ENCODE measurements at places on chromosomes 13 and 19.
A peak's percentile ranks its signal among the peaks of the same experiment; 100 is the strongest.

DNA sequence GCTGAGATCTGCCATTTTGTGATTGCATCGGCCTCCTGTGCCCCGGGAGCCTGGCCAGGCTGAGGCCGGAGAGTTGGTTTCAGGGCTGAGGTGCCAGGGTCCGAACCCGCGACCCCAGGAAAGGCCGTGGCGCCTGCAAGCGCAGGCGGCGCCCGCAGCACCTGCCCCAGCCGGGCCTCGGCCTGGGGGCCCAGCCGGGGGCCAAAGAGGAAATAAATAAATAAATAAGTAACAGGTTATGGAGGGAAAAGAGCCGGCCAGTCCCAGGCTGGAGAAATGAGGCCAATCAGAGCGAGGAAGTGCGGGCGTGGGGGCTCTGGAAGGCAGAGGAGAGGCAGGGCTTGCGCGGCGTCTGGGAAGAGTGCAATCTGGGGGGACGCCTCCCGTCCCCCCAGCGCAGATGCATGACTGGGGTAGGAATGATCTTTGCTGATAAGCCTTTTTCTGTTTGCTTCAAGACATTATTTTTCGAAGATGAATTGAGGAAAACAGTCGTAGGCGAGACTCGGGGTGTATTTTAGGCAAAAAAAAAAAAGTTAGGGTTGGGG, 145.6 kb upstream of the ZNF536 start:
- DNase-seq: peak; percentile 10

- DNase-seq: no peak
Measured at GRCh38 chr13:24615911-24616472, 64.2 kb upstream of the ATP12A start.

GRCh38 chr13:88217372-88217771, 546.2 kb downstream of the SLITRK5 start:
- no peak for DNase-seq

DNA sequence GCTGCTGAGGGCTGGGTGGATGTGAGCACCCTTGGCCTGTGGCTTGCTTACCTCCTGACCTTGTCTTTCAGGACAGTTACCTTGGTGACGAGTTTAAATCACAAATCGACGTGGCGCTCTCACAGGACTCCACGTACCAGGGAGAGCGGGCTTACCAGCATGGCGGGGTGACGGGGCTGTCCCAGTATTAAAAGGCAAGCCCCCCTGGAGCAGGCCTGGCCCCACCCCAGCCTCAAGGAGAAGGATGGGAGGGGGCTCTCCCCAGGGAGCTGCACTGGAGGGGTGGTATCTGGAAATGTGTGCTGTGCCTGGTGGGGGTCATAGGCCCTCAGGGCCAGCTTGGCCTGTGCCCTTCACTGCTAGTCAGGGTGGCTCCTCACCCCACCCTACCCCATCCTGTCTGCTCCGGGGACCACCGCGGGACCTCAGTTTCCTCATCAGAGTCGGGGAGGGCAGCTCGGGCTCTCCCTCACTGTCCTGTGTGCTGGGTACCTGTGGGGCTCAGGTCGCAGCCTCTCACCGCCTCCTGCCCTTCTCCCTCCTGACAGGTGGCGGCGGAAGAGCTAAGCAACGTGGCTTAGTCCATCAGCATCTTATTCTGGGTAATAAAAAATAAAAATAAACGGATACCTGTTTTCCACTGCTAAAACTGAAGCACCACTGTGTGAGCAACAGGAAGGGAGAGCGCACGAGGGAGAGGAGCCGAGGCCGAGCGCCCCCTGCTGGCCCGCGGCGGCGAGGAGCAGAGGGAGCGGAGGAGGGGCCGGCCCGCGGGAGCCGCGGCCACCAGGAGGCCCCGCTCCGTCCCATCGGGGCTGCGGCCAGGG, 29.8 kb downstream of the CERS1 start:
- DNase-seq: peak; percentile 85

GRCh38 chr19:31121501-31121900, 227.7 kb downstream of the TSHZ3 start:
- no peak for DNase-seq

DNA sequence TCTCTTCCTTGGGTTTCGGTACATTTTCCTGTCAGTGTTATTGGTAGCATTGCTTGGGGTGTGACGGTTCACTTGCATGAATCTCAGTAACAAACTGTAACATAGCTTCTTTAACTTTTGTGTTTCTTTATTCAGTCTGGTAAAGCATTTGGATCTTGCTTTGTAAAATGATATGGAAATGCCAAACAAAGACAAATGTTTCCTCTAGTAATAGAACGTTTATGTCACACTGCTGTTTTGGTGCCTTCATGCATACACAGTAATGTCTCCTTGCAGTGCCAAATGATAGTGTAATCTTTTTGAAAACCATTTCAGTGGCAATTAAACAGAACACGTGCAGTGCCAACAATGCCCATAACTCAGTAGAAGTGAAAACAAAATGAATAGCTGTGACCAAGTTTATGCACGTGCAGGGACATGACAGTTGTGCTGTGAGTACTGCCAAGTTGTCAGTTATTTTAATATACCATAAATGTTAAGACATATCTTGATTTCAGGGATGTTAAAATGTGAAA, 110.8 kb downstream of the RXFP2 start:
- no peak for DNase-seq

DNA sequence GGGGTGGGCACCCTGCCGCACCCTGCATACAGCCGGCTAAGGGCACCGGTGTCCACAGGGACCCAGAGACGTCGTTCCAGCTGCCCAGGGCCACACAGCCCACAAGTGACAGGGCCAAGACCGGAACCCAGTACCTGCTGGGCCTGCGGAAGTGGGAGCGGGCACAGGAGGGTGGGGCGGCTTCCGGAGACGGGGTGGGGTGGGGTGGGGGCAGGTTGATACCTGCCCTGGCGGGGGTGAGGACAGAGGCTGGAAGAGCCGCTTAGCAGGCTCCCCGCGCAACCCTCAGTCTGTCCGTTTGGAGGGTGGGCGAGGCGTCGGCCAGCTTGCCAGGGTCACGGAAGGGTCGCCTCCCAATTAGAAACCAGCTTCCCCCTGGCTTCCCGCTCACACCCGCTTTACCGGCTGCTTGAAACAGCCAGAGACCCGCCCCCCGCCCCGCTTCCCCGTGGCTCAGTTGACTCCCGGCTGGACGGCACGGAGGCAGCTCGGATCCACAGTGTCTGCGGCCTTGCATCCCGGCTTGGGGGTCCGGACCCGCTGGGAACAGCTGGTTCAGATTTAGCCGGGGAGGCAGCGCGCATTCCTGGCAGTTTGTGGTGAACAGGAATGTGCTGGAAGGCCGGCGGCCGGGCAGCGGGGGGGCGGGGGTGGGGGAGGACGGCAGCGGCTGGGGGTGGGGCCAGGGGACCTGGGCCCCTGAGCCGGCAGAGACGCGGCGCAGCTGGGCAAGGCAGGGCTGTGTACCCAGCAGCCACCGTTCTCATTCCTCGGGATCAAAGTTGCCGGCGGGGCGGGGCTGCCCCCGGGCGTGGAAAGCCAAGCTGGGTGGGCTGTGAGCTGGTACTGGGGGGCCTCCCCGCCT, 1.9 kb downstream of the CNN2 start:
- DNase-seq: no peak

DNA sequence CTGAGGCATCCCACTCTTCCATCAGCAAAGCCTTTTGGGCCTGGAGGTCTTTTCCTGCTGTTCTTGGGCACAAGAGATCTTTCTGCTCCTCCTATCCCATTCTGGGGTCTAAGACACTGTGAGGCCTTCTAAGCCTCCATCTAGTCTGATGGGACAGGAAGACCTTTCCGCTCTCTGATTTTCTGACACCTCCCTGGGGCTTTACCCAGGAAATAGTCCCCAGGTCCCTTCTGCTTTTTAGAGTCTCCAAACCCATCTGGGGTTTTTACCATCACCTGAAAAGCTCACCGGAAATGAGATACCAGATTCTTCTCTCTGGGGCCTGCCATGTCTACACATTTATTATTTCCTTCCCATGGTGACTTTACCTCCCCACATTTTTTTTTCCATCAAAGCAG, 21.1 kb downstream of the CLEC17A start:
- no peak for DNase-seq

DNA sequence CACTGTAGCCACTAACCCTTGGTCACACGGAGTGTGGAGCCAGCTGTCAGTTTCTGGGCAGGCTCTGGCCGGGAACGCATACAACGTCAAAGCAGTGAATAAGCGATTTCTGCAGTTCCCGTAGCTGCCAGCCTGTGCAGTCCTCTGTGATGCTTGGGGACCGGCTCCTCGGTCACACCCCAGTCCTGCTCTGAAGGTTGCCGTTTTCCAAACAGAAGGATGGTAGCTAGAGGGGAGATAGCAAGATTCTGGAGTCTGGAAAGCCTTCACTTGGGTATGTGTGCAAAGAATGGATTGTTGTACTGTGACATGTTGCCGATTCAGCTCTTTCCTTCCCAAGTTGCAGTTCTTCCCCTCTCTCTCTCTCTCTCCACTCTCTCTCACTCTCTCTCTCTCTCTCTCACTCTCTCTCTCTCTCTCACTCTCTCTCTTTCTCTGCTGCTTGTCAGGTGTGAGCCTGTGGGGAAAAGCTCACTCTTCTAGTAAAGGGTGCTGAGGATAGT, 38.7 kb upstream of the C1QTNF9 start:
- peak; percentile 50 for DNase-seq

DNA sequence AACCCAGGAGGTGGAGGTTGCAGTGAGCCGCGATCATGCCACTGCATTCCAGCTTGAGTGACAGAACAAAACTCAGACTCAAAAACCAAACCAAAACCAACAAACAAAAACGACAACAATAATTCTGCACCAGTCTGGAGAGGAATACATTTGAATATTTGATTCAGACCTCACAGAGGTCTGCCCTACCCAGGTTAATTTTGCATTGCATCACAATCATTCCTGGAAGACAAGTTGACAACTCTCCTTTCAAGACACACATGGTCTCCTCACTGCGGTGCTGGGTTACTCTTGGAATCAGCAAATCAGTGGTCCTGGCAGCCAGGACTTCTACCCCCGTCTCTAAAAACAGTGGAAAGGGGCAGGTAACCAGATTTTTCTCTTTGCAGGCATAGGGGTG, 79.9 kb upstream of the TMTC4 start:
- no peak for DNase-seq

DNA sequence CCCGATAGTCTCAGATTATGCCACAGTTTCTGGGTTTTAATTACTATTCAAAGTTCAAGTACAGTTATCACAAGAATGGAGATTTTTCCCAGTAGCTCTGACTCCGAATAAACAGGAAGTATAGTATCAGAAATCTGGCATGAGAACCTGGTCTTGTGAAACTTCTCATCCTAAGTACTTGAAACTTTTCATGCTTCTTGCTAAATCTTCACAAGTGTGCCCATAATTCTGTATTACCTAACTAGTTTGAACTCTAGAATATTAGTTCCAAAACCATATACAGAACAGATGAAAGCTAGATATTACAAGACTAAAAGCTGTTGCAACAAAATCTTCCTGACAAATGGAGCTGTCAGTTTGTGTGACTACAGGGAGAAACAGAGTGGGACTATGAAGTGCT, 70.5 kb upstream of the CSNK1A1L start:
- DNase-seq: no peak

DNA sequence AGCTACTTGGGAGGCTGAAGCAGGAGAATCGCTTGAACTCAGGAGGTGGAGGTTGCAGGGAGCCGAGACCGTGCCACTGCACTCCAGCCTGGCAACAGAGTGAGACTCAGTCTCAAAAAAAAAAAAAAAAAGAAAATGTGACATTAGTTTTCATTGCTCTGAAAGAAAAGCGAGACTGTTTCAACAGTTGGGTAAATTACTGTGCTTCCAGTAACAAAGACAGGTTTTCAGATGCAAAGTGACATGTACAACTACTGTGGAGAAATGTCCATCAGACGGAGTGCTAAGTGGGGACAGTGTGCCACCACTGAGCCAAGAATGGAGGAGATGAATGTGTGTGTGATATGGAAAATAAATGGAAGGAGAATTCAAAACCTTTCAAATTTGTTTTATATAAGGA, 24.2 kb upstream of the SLC15A1 start:
- DNase-seq: no peak

GRCh38 chr13:113832631-113833030, 31.2 kb downstream of the GAS6 start:
- DNase-seq: no peak

DNA sequence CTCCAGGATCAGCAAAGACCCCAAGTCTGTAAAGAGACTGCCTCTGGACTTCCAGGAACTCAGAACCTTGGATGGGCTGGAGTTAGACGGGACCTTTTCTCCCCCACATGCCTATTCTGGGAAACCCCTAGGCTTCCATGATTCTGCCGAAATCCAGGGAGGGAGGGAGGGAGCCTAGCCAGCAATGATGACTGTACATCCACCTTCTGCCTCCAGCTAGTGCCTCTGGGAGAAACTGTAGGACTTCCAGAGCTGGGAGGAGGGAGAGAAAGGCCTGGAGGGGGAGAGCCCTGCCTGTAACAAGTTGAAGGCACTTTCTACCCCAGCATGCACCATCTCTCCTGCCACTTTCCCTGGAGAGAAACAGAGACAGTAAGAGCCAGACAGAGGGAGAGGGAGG, 6.0 kb upstream of the HAS1 start:
- no peak for DNase-seq

DNA sequence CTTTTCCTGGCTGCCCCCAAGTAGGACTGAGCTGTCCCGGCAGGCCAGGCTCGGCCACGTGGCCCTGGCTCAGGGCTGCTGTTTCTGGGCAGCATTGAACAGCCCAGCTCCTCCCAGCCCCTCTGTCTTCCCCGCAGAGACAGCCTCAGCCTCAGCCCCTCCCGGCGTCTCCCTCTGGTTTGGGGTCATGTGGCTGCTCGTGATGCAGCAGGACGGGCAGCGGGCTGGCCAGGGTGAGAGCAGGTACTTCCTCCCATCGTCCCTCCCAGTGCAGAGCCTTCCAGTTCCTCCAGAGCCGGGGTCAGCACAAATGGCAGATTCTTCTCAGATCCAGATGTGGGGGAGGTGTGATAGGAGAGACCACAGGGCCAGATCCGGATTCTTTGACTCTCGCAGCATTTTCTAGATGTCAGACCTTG, 114.6 kb downstream of the KDM4B start:
- DNase-seq: no peak
